ENCODE measurements at places on chromosomes 2 and 18.

DNA sequence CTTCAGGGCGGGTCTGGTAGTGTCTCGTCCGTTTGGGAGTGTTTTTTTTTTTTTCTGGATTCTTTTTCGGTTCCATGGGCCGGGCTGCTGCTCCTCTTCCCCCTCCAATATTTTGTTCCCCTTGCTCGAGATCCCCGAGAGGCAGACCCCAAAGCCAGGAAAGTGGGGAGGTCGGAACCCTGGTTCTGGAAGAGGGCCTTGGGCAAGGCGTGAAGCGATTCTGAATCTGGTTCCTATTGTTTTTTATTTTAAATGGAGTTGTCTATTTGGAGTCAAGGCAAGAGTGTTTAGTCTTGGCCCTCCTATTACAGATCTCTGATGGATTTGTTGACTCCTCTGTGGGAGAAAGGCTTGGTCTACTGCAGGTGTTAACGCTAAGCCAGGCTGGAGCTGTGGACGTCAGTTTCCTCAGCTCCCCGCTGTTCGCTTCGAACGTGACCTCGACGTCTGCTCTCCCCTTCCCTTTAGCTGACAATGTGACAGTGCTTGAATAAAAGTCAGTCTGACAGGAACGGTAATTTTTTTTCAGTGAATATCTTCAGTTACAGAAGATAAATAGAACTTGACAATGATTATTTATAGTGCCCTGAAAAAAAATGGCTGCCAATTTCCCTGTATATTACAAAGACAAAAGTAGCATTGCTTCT, 683 bp upstream of the DNAJC27 start:
- peak; percentile 42 for DNase-seq

DNA sequence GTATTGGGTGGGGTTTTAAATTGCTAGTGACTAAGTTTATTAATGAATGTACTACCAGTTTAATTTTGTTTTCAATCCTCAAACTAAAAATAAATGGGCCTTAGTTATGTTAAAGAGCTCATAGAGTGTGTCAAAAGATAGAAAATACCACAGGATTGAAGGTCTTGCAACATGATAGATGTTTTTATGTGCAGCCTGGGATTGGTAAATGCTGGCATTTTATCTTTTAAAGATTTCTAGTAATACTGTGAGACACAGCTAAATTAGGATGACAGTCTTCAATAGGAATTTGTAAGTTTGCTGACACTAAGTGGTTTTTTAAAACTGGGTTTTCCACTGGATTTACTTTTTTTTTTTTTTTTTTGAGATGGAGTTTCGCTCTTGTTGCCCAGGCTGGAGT, 122.3 kb downstream of the HAUS1 start:
- no peak for DNase-seq

DNA sequence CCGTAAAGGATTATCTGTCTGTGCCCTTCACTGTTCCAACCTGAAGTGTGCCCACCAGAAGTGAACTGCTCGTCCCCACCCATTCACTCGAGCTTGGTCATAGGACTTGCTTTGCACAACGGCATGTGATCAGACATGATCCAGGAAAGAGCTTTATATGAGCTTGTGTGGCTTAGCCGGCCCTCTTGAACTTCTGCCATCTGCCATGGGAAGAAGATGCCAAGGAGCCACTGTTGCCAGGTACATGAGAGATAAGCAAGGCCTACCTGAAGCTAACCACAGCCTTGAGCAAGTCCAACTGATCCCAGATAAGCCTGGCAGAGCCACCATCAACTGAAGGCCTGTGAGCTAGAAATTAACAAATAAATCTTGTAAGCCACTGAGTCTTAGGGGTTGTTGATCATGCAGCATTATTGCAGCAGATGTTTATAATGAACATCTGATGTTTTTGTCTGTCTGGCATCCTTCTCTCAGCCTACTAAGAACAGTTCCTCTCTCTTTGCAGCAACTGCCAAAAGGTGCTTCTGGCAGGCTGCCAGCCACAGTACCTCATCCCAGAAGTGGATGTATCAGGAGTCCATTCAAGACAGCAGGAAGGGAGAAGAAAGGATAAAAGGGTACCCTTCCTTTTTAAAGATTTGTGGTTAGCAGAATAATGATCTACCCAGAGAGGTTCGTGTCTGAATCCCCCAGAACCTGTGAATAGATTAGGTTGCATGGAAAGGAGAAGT, 16.8 kb downstream of the DBI start:
- DNase-seq: no peak

DNA sequence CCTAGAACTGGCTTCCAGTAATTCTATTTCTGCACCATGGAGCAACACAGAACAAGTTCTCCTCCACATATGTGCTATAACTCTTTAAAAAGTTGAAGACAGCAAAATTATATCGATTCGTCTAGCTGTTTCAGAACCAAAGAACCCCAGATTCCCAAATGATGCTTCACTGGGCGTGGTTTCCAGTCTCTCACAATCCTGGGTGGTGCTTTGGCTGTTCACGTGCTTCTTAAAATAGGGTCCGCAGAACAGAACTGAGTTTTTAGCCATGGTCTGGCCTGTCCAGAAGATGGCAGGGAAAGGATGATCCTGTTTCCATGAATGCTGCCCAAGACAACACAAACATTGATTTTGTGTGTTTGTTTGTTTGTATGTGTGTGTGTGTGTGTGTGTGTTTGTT, 37.6 kb upstream of the PARD3B start:
- no peak for DNase-seq

DNA sequence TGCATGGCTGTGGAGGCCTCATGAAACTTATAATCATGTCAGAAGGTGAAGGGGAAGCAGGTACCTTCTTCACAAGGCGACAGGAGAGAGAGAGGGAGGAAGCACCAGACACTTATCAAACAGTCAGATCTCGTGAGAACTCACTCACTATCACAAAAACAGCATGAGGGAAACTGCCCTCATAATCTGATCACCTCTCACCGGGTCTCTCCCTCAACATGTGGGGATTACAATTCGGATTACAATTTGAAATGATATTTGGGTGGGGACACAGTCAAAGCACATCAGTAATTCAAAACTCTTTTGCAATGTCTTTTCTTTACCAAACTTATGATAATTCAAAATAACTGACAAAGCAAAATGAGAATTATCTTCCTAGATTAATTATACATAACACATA, 8.5 kb upstream of the CCDC68 start:
- DNase-seq: no peak

GRCh38 chr2:230866756-230867523, 2.2 kb downstream of the ITM2C start:
- DNase-seq: peak; percentile 32

DNA sequence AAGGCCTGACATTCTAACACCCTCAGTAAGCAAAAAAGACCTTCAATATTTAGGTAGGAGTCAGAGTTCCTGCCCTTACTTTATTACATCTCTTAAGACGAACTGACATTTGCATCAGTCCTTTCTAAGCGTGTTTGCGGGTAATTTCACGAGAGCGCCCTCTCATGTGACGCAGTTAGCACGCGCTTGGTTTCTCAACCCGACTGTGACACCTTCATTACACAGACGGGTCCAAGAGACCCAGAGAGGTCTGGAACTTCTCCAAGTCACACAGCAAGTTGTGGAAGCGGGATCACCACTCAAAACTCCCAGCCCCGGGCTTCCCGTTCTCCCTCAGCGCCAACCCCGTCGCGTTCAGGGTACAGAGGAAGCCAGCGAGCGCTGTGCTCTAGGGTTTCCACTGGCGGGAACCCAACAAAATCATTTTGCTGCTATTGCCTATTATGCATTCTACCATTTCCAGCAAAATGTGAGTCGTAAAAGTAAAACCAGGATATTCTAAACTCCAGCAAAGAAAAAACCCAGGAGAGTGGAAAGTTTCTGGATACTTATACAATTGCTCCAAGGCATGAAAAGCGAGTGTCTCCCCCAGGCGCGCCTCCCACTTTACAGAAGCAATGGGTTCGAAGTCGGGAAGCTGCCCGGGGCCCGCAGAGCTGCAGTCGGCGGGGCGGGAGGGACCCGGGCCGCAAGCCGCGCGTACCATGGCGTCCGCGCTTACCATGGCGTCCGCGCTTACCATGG, 601 bp downstream of the ENOSF1 start:
- DNase-seq: peak; percentile 64

- DNase-seq: peak; percentile 55
Measured at GRCh38 chr2:63544017-63544627, 44.2 kb downstream of the WDPCP start.

DNA sequence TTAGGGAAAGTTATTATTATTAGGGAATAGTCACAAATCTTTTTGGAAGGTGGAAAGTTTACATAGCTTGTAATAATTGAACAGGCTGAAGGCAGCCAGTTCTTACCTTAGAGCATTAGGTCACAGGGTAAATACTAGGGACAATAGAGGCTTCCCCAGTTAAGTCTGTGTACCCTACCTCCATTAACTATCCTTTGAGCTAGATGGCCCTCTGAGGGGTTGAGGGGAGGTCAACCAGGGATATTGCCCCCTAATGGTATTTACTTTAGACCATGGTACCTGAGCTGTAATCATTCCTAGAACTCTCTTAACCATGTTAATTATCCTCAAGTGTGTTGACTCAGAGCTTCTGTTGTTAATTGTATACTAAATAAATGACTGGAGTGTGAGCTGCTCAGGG, 120.5 kb upstream of the SCN7A start:
- DNase-seq: no peak

GRCh38 chr2:190119257-190119656, 56.7 kb upstream of the MSTN start:
- no peak for DNase-seq

GRCh38 chr2:156005531-156005930, 327.0 kb downstream of the NR4A2 start:
- no peak for DNase-seq

- no peak for DNase-seq
Measured at GRCh38 chr2:98028931-98029717, 33.4 kb upstream of the TMEM131 start.

DNA sequence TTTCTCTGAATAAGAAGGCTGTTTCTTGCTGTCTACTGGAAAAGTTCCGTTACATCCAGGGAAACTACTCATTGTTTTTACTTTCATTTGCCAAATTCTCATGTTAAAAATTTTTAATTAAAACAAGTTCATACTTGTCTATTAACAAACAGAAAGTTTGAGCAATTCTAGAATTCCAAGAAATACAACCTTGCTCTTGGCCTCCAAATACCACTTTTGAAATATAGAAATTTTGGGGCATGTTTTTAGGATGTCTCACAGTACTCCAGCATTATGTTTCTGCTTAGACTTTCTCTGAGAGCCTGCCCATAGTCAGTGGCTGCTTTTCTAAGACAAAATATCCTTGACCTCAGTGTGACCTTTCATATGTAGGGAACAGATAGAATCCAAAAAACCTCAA, 228.7 kb upstream of the RND3 start:
- DNase-seq: no peak

GRCh38 chr18:63903851-63904570, 3.7 kb upstream of the SERPINB10 start:
- no peak for DNase-seq

- DNase-seq: no peak
Measured at GRCh38 chr2:219542931-219543595, 546 bp downstream of the CHPF start.

GRCh38 chr18:27778441-27778840, 398.5 kb downstream of the CDH2 start:
- DNase-seq: peak; percentile 10

DNA sequence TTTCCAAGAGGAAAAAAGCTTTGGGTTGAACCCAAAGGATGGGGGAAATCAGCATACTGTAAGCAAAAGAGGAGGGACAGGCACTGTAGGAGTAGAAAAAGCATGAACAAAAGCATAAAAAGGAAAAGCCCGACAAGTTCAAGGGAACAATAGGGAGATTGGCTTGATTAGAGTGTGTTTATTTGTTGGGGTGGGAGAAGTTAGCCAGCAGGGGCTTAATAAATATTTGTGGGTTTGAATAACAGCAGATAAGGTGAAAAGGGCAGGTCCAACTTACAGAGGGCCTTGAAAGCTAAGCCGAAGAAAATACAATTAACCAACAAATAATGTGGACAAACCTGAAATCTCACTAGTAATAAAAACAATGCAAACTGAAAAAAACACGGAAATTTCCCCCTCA, 126.7 kb downstream of the THADA start:
- no peak for DNase-seq

DNA sequence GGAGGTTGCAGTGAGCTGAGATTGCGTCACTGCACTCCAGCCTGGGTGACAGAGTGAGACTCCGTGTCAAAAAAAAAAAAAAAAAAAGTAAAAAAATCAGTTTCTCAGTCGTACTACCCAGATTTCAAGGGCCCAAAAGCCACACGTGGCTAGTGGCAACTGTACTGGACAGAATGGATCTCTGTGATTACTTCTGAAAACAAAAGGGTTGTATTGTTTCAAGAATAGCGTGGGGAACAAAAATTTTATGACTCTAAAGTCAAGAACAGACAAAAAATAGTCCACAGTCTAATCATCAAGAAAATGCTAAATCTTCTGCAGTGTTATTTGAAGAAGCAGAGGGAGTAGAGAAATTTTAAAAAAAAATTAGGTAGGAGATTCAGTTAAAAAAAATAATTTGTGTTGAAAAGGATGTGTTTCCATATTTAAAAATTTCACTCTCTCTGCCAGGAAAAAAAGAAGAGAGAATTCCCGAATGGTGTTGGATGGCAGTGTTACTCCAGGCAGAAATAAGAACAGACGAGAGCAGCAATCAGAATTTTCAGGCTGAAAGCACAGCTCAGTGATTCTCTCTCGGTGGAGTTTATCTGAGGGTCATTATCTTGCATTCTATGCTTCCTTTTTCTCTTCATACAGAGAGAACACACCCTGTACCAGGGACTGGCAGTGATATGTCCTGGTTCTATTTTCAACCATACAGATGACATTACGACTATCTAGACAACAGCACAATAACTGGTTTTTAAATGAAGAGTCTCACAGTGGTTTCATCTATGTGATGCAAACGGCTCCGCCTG, 61.8 kb downstream of the CABYR start:
- no peak for DNase-seq

DNA sequence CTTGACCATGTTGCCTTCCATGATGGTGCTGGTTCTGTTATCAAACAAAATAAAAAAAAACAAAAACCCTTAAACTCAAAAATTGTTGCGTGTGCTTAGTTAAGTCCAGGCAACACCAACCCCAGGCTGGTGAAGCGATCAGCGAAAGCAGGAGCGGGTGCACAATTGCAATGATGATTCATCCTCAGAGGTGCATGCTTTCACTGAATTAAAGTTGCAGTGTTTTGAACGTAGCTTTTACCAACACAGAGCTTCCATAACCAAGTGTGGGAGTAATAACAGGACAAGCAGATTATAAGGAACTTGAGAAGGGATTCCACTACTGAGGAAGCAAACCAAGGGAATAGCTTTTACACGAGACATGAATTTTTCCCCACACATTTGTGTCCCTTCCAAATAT, 39.7 kb upstream of the RAPH1 start:
- no peak for DNase-seq

- no peak for DNase-seq
Measured at GRCh38 chr2:44098891-44099290, 69.8 kb upstream of the PPM1B start.

DNA sequence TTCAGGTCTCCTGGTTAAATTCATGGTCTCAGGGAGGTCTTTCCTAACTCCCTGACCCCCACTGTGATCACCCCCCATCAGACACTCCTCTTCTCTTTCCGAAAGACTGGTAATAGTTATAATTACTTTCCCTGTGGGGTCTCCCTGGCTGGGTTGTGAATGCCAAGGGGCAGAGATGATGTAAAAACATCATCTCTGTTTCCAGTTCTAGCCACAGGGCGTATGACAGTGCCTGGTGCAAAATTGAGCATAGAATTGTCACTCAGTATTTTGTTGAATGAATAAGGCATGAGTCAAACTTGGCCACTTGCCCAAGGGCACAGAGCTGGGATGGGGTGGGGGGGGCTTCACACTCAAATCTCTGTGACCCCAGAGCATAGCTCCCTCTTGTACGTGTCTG, 65.2 kb downstream of the LTBP1 start:
- no peak for DNase-seq

- no peak for DNase-seq
Measured at GRCh38 chr18:48938827-48939204, 11.9 kb downstream of the SMAD7 start.

- no peak for DNase-seq
Measured at GRCh38 chr2:17634997-17635396, 94.5 kb downstream of the VSNL1 start.

All from Kasumi-1 (cell line).